Transverse colon (tissue), 4 donors: ENCODE measurements at places on chromosomes 6 and 20. TPM values are rescaled to one million over a fixed set of nuclear protein-coding genes. Genes with fewer than 3 reads are reported as not detected.
A peak's percentile ranks its signal among the peaks of the same experiment; 100 is the strongest.

Gene OR14J1
- total RNA-seq, result not detected

- DNase-seq, result no peak
- no peaks in the 10 kb centered on the region for H3K36me3 ChIP-seq
- no peaks in the 10 kb centered on the region for H3K27me3 ChIP-seq
- H3K4me1 ChIP-seq, result no peaks in the 10 kb centered on the region
- H3K27ac ChIP-seq, result no peak overlapping the region
Observed at GRCh38 chr20:55153001-55153645, 677.7 kb downstream of the DOK5 start.

GRCh38 chr6:170155464-170156196, 135.2 kb downstream of the DLL1 start:
- H3K27ac ChIP-seq, result no peak overlapping the region
- H3K4me3 ChIP-seq, result no peak overlapping the region
- DNase-seq, result no peak
- H3K4me1 ChIP-seq, result peaks cover 15% of the 10 kb centered on the region
- H3K36me3 ChIP-seq, result no peaks in the 10 kb centered on the region

Gene SSTR4
- not detected for total RNA-seq

DNA sequence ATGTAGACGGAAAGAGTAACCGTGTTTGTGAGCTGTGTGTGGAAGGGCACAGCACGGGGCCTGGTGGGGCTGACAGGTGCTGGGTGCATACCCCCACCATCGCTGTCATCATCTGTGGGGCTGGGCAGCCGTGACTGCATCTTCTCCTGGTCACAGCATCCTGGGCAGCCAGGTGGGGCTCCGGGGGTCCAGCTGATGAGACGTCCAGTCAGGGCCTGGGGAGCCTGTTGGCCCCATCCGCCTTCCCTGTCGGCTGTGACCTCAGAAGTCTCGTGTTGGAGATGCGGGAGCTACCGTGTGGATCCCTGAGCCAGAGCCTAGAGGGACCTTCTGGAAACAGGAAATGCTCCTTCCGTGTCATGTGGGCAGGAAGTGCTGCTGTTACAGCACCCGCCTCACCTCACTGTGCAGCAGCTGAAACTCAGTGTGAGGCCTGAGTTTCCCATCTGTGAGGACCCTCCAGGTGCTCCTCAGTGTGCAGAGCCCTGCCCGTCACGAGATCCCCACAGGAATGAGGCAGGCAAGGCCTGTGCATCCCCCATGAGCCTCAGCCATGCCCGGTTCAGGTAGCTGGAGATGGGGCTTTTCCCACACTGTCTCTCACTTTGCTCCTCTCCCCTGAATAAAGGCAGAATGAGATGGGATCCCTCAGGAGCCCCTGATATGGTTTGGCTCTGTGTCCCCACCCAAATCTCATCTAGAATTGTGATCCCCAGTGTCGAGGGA, 108.7 kb downstream of the ERMARD start:
- H3K27ac ChIP-seq, result no peak overlapping the region
- H3K4me3 ChIP-seq, result no peak overlapping the region
- no peaks in the 10 kb centered on the region for H3K36me3 ChIP-seq
- no peak for DNase-seq

DNA sequence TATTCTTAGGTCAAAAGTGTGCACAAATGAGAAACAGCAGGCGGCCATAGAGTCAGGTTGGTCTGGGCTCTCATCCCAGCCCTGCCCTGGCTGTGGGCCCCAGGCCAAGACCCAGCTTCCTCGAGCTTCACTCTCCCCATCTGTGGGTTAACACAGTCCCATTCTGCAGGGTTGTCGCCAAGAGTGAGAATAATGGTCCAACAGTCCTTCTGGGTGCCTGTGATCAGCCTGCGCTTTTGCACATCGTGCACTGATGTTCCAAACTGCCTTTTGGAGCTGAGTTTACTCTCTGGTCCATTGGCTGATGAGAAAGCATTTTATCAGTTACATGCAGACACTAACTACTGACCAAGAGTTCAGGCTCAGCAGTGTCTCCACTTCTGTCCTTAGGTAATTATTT, 82.6 kb downstream of the INSM1 start:
- no peak overlapping the region for H3K4me3 ChIP-seq
- no peaks in the 10 kb centered on the region for H3K27me3 ChIP-seq
- peaks cover 6% of the 10 kb centered on the region for H3K4me1 ChIP-seq
- no peaks in the 10 kb centered on the region for H3K36me3 ChIP-seq

DNA sequence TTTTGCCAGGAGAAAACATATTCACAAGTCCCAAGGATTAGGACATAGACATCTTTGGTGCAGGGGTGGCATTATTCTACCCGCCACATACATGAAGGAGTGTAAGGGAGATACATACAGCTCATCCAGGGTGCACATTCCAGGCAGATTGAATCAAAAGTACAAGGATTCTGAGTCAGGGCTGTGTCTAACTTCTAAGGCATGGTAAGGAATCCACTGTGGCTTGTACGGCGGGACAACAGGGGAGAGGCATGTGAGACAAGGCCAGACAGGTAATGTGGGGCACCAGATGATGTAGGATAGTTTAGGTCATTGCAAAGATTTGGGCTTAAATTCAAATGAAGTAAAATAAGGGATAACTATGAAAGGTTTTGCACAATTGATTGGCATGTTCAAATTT, 780.9 kb downstream of the C6orf118 start:
- no peak overlapping the region for H3K4me3 ChIP-seq
- H3K27me3 ChIP-seq, result no peaks in the 10 kb centered on the region
- no peaks in the 10 kb centered on the region for H3K4me1 ChIP-seq

- H3K27ac ChIP-seq, result no peak overlapping the region
- peaks cover 15% of the 10 kb centered on the region for H3K4me1 ChIP-seq
- H3K4me3 ChIP-seq, result peak overlapping the region; percentile 30
- peaks cover 86% of the 10 kb centered on the region for H3K27me3 ChIP-seq
Observed at GRCh38 chr20:62475027-62475771, 596 bp downstream of the GATA5 start.

DNA sequence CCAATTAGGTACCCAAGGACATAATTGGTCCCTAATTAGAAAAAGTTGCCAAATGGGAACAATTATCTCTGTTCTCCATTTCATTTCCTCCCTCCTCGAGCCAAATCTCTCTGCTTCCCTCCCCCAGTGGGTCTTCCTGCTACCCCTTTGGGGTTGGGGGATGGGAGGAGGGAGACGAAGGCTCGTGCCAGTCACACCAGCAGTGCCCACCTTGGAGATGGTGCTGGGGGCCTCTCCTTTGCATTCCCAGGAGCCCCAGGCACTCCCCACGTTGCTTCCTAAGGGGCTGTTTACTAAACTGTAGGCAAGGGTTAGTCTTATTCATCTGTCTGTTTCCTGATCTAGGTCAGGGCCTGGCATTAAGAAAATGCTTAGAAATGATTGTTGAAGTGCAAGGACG, 33.1 kb downstream of the MDFI start:
- no peaks in the 10 kb centered on the region for H3K27me3 ChIP-seq
- DNase-seq, result no peak
- no peaks in the 10 kb centered on the region for H3K36me3 ChIP-seq
- H3K27ac ChIP-seq, result no peak overlapping the region
- no peak overlapping the region for H3K4me3 ChIP-seq

DNA sequence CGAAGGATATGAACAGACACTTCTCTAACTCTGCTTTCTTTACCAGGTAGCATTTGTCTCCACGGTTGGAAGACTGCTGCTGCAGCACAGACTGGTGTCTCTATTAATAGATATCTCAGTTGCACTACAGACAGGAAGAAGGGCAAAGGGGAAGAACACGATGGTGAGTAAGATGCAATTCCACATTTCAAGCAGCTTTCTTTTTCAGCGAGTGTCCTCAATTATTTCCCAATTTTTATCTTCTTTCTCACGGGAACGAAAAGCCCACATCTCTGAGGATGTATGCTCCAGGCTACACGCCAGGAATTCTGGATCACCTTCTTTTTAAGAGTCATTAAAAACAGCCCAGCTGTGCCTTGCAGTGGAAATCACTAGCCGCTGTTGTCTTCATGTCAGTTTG, 311.6 kb upstream of the ECI2 start:
- no peak for DNase-seq
- H3K27ac ChIP-seq, result no peak overlapping the region
- no peaks in the 10 kb centered on the region for H3K27me3 ChIP-seq

DNA sequence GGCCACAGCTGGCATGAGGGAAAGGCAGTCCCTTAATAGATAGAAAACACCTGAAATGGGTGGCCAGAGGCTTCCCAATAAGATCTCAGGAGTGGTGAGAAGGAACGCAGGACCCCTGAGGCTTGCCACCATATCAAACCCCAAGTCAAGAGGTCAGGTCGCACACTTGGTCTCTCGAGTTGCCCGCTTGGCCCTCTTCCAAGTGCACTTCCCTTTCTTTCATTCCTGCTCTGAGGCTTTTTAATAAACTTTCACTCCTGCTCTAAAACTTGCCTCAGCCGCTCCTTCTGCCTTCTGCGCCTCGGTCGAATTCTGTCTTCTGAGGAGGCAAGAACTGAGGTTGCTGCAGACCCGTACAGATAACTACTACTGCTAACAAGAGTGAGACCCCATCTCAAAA, 64.2 kb downstream of the SLC2A10 start:
- DNase-seq, result no peak
- H3K27ac ChIP-seq, result no peak overlapping the region
- H3K27me3 ChIP-seq, result no peaks in the 10 kb centered on the region
- no peaks in the 10 kb centered on the region for H3K4me1 ChIP-seq
- H3K36me3 ChIP-seq, result no peaks in the 10 kb centered on the region
- H3K4me3 ChIP-seq, result no peak overlapping the region

Gene RUNX2
- total RNA-seq, result 1.9 TPM

Gene SFT2D1
- total RNA-seq, result 46.2 TPM

DNA sequence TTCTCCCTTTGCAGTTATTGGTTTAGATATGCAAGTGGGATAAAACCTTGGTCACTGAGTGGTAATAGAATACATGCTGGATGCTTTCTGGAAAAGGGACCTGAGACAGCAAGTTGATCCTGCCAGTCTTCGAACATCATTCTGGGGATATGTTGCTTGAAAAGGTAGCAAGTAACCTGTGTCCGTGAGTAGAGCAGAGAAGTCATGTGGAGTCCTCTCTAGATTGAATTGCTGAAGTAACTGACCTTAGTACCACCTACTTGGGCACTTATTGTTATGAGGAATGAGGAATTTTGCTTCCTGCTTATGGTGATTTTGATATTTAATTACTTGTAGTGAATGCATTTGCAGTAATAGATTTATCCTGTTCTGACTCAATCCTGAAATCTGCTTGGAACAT, 367.3 kb upstream of the IMPG1 start:
- H3K36me3 ChIP-seq, result no peaks in the 10 kb centered on the region
- no peaks in the 10 kb centered on the region for H3K4me1 ChIP-seq
- no peaks in the 10 kb centered on the region for H3K27me3 ChIP-seq
- H3K4me3 ChIP-seq, result no peak overlapping the region

GRCh38 chr6:78561015-78561414, 306.3 kb upstream of the IRAK1BP1 start:
- H3K36me3 ChIP-seq, result no peaks in the 10 kb centered on the region
- no peaks in the 10 kb centered on the region for H3K4me1 ChIP-seq
- H3K27me3 ChIP-seq, result no peaks in the 10 kb centered on the region
- H3K4me3 ChIP-seq, result no peak overlapping the region

GRCh38 chr20:4833074-4833728, 111.5 kb downstream of the PRND start:
- no peaks in the 10 kb centered on the region for H3K36me3 ChIP-seq
- peaks cover 8% of the 10 kb centered on the region for H3K4me1 ChIP-seq
- no peak overlapping the region for H3K4me3 ChIP-seq
- DNase-seq, result no peak

GRCh38 chr6:21802175-21802822, 208.7 kb downstream of the SOX4 start:
- no peaks in the 10 kb centered on the region for H3K36me3 ChIP-seq
- no peak for DNase-seq
- no peaks in the 10 kb centered on the region for H3K4me1 ChIP-seq
- H3K4me3 ChIP-seq, result no peak overlapping the region

Gene RNF217
- total RNA-seq, result 18.6 TPM

DNA sequence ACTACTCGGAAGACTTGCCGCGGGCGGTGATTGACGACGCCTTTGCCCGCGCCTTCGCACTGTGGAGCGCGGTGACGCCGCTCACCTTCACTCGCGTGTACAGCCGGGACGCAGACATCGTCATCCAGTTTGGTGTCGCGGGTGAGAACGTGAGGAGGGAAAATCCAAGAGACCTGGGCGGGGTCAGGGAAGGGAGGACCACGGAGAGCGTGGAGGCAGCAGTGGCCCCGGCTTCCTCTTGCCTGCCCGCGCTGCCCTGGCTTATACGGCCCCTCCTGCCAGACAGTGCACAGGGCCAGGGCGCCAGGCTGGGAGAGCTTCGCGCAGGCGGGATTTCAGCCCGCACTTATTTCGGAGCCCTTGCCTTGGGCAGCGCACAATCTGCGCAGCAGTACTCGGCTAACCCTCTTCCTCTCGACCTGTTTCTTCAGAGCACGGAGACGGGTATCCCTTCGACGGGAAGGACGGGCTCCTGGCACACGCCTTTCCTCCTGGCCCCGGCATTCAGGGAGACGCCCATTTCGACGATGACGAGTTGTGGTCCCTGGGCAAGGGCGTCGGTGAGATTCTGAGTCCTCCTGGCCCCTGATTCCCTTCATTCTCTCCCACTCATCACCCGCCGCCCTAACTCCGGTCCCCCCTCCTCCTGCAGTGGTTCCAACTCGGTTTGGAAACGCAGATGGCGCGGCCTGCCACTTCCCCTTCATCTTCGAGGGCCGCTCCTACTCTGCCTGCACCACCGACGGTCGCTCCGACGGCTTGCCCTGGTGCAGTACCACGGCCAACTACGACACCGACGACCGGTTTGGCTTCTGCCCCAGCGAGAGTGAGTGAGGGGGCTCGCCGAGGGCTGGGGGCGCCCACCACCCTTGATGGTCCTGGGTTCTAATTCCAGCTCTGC, 2.0 kb downstream of the MMP9 start:
- H3K27me3 ChIP-seq, result peaks cover 88% of the 10 kb centered on the region
- DNase-seq, result no peak
- peaks cover 4% of the 10 kb centered on the region for H3K4me1 ChIP-seq
- H3K36me3 ChIP-seq, result no peaks in the 10 kb centered on the region

Gene GMDS
- total RNA-seq, result 66.2 TPM

DNA sequence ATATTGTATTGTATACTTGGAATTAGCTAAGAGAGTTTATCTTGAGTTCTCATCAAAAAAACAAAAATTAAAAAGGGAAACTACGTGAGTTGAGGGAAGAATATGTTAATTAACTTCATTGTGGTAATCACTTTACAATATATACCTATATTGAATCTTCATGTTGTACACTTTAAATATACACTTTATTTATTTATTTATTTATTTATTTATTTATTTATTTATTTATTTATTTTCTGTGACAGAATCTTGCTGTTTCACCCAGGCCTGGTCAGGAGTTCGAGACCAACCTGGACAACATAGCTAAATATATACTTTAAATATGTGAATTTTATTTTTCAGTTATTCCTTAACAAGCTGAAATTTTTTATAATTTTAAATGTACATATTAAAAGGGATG, 74.1 kb downstream of the VIP start:
- H3K27ac ChIP-seq, result no peak overlapping the region
- H3K27me3 ChIP-seq, result no peaks in the 10 kb centered on the region
- no peaks in the 10 kb centered on the region for H3K4me1 ChIP-seq
- no peak for DNase-seq

Gene RAET1G
- total RNA-seq, result not detected

DNA sequence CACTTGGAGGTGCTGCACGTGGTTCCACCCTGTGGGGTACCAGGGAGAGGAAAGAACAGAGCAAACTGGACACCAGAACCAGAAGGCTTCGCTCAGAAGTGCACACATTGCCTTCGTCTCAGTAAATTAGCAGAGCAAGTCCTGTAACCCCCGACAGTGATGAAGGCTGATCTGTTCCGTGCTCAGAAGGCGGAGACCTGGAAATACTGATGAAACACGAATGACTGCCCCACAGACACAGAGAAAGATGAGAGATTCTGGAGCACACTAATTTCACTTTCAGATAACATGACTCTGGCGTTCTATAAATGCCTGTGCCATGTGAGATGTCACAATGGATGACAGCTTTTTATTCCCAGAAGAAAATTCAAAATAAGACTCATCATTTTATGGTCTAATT, 44.2 kb upstream of the CCR6 start:
- no peak overlapping the region for H3K4me3 ChIP-seq
- no peaks in the 10 kb centered on the region for H3K27me3 ChIP-seq
